ENCODE measurements at places on chromosomes 2 and 18.

DNA sequence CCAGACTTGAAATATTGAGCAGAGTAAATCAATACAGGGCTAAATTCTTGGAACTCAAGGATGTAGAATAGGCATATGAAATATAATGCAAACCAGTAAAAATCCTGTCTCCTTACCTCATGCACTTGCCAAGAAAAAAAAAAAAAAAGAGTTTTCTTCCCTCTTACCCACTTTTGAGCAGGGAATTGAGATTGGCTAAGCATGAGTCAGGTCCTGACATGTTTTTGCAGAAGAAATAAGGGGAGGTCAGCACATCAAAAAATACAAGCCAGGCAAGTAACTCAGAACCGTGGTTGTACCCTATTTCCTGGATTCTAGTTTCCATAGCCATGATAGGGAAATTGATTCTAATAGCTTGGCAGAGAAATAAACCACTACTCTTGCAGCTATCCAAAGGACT lies 1526.7 kb downstream of the LRP1B start:
- no peak for DNase-seq

DNA sequence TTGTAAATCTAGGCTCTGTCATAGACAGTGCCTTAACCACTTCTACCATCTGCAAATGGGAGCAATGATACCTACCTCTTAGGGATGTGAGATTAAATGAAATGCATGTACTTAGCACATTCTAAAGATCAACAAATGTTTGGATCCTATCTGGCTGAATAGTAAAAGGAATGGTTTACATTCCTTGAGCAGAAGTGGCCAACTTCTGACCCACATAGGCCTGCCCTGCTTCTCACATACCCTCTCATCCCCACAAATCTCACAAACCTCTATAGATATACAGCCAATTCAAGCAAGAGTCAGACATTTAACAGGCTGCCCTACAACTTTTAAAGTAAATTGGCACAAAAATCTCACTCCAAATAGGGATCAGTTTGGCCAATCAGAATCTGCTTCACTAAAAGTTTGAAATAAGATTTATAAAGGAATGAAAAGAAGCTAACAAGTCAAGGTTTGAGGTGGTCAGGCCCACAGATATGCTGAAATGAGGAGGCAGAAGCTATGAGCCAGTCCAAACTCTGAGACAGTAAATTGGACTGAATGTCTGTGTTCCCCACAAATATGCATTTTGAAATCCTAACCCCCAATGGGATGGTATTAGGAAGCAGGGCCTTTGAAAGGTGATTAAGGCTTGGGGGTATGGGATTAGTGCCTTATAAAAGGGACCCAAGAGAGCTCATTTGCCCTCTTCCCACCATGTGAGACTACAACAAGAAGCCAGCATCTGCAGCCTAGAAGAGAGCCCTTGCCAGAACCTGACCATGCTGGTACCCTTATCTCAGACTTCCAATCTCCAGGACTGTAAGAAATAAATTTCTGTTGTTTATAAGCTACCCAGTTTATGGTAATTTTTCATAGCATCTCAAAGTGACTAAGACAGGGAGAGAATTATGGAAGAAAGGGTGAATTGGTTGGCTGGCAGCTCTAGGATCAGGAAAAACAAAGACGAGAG lies 227.8 kb upstream of the RBMS1 start:
- DNase-seq, result no peak

GRCh38 chr18:60905699-60906098 lies 427.5 kb upstream of the CDH20 start:
- DNase-seq, result no peak

DNA sequence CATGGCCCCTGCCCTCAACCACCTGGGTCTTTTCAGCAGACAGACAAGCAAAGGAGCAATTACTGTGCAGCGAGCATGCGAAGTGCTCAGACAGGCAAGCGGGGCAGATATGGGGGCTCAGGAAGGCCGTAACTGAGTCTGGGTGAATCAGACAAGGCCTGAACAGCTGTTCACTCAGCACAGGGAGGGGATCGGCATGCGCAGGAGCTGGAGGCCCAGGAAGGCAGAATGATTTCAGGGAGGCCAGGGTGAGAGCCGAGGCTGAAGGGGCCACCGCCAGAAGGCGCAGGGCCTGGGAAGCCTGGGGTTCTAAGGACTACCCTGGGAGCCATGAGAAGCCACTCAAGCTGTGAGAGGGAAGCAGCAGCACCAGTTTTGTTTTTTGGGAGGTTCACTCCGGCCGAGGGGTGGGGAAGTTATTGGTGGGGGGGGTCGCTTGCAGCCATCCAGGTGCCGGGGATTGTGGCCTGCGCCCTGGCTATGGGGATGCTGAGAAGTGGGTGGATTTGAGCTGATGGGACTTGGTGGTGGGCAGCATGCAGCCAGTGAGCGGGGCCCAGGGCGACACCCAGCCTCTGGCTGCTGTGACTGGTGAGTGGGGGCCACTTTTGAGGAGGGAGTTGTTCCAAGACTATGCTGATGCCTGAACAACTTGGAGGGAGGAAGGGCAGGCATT lies 132.2 kb downstream of the TSN start:
- DNase-seq, result no peak

- DNase-seq, result no peak
Measured at GRCh38 chr2:147368306-147368705, 476.5 kb upstream of the ACVR2A start.

DNA sequence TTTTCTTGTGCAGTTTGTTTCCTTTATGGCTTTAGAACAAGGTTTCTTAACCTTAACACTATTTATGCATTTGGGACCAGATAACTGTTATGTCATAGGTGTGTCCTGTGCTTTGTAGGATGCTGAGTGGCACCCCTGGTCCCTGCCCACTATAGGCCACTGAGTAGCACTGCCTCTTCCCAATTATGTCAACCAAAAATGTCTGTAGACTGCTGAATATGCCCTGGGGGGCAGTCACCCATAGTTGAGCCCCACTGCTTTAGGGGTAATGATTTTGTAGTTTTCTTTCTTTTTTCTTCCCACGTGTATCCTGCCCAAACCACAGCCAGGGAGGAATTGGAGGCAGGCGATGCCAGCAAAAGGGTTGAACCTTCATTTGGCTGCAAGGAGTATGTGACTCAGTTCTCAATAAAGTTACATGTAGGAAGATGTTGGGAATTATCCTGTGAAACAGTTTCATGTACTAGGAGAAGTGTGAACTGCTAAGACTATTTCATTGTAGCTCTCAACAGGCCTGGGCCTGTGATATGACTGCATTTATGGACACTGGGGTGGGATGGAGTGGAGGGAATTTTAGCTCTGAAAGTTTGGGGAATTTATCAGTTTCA lies 65.7 kb downstream of the FMNL2 start:
- DNase-seq, result no peak

GRCh38 chr2:230669386-230669950 lies 43.2 kb upstream of the CAB39 start:
- no peak for DNase-seq

All from CD4-positive, alpha-beta T cell (primary cell).